ENCODE measurements at places on chromosomes 5 and 9.

DNA sequence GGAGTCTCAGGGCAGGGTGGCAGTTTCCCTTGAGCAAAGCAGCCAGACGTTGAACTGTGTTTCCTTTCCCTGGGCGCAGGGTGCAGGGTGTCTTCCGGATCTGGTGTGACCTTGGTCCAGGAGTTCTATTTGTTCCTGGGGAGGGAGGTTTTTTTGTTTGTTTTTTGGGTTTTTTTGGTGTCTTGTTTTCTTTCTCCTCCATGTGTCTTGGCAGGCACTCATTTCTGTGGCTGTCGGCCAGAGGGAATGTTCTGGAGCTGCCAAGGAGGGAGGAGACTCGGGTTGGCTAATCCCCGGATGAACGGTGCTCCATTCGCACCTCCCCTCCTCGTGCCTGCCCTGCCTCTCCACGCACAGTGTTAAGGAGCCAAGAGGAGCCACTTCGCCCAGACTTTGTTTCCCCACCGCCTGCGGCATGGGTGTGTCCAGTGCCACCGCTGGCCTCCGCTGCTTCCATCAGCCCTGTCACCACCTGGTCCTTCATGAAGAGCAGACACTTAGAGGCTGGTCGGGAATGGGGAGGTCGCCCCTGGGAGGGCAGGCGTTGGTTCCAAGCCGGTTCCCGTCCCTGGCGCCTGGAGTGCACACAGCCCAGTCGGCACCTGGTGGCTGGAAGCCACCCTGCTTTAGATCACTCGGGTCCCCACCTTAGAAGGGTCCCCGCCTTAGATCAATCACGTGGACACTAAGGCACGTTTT lies 3.5 kb upstream of the PHYHD1 start:
- no peak for DNase-seq

DNA sequence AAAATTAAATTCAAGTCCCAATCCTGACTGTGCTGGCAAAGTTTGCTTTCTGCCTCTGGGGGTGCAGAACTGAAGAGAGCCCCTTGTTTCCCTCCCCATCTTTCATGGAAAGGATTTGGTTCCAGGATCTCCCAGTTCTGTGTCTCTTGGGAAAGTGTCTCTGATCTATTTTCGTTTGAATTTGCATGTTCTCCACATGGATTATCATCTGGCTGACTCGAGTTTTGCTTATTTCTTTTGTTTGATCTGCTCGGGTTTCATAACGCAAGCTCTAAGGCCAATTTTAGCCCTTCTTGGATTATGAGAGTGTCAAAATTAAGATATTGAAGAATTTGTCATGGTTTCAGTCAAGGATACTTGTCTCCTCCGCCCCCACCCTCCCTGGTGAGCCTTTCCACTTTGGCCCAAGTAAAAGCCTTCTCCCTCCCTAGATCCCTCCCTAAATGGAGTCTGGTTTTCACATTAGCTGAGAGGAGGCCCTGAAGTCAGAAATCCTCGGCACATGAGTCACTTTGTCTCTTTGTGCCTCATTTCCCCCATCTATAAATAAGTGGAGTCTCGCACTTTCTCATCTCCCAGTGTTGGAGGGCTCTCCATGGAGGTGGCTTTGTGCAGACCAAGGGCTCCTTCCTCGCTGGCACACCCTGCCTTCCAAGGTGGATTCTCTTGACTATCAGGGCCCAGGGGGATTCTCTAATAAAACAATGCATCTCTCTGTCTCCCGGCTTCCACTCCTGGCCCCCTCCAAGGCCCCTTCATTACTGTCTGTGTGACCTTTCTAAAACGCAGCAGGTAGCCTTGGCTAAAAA lies 17.3 kb downstream of the ADRB2 start:
- DNase-seq: no peak

- no peak for DNase-seq
These were observed 453 bp downstream of the PTRH1 start for GRCh38 chr9:127714951-127715469.

DNA sequence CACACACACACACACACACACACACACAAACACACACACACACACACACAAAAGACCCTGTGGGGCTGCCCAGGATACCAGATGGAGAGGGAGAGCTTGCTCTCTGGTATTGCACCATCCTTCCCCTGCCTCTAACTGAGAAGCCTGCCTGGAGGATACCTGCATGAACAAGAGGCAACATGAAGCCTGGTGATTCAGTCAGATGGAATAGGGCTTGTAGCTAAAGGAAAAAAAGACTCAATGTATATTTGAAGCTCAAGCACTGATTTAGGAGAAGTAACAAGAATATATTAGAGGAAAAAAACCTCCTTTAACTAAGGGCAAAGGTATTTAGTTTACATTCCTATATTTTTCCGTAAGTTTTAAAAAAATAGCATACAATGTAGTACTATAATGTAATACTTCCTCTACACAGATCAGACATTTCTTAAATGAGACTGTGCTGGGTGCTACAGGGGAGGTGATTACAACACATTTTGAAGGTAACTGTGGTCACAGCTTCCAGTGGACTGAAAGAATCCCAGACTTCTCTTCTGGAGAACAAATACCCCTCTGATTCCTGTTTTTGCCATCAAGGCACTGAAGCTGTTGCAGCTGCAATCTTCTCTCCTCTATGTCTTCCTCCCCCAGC lies 169.3 kb downstream of the DCP2 start:
- no peak for DNase-seq

GRCh38 chr5:14665101-14665822 lies 744 bp downstream of the OTULIN start:
- DNase-seq: peak; percentile 22

DNA sequence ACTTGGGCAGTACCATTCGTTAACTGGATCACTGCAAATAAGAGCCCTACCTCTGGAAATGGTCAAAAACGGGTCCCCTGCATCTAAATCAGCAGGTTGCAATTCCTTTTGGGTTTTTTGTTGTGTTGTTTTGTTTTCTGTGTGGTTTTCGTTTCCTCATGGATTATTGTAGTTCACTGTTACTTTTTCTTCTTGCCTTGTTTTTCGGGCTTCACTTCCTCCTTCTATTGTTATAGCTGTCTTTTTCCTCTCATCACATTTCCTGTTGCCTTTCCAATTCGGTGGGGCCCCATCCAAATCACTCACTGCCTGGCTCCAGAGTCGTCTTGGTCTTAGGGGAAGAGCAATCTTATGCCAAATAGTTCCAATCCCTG lies 8.7 kb upstream of the SSBP2 start:
- DNase-seq: no peak

DNA sequence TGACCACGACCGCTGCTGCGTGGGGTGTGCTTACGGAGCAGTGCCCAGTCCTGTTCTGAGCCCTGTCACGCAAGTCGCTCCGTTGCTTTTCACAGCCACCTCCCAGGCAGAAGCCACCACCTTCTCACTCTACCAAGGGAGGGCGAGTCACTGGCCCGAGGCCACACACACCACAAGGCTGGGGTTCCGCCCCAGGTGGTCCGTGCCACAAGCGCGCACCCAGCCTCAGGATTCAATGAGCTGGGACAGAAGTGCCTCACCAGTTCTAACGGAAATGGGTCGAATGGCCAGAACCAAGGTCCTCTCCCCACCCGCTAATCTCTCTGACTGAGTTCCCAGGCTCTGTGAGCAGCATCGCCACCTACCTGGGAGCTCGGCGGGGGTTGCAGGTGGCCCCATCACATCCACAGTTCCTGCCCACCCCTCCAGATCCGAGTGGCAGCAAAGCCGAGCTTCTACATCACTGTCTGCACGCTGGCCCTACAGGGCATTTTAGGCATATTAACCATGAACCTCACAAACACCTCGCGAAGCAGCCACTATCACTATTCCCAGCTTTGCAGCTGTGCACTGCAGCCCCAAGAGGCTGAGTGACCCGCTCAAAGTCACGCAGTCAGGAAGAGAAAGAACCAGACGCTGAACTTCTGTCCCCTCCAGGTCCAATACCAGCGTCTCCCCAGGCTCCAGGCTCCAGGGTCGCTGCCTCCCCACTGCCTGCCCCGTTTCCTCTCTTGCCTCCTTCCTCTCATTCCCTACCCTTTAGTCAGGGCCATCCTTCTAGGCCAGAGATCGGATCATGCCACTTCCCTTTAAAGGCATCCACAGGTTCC lies 92.1 kb upstream of the PHYKPL start:
- DNase-seq: no peak

DNA sequence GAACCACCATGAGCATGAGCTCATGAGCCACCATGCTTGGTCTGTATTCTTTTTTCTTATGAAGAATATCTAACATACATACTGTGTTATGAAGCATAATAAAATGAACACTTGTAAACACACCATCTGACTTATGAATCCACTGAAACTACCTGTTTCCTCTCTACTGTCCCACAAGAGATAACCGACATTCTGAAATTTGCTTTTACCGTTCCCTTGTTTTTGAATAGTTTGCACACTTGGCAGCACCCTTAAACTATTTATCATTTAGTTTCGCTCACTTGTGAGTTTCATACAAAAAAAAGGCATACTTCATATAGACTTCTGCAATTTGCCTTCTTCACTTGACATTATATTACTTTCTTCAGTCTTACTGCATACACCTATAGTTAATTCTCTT lies 8.9 kb downstream of the LARS1 start:
- no peak for DNase-seq

- no peak for DNase-seq
These were observed 13.5 kb downstream of the POLR1E start for GRCh38 chr9:37499297-37499696.

GRCh38 chr9:20477940-20478620 lies 144.2 kb downstream of the MLLT3 start:
- DNase-seq: no peak

GRCh38 chr9:8684978-8685708 lies 885.6 kb upstream of the DMAC1 start:
- no peak for DNase-seq

DNA sequence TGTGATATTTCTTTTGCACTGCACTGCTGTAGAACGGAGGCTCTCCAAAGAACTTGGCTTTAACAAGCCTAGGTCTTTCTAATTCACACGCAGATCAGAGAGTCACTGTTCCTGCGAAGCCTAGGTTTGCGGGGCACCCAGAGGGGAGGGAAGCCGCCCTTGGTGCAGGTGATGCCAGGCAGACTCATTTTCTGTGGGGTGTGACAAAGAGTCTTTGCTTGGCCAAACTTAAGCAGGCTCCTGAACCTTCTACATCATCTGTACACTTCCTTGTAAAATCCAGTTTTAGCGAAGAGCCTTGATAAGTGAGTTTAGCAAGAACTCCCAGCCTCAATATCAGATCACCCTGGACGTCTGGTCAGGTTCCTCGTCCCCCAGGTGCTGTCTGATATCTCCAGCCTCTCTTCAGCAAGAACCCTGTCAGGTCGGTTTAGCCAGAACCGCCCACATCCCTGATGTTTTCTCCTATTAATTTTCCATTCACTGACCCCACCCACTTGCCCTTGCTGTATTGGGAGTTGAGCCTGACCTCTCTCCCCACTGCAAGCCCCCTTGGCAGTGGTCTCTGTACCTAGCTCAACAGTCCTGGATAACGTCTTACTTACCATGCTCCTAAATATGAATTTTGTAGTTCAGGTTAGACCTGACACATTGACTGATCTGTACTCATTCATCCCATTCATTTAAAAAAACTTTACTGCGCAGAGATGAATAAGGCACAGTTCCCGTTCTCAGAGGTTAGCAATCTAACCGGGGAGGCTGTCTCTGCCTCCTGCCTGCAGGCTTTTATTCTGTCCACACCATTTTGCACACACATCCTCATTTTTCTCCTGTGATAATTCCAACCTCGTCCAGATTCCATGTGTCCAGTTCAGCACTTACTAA lies 880 bp upstream of the UBAC1 start:
- no peak for DNase-seq

DNA sequence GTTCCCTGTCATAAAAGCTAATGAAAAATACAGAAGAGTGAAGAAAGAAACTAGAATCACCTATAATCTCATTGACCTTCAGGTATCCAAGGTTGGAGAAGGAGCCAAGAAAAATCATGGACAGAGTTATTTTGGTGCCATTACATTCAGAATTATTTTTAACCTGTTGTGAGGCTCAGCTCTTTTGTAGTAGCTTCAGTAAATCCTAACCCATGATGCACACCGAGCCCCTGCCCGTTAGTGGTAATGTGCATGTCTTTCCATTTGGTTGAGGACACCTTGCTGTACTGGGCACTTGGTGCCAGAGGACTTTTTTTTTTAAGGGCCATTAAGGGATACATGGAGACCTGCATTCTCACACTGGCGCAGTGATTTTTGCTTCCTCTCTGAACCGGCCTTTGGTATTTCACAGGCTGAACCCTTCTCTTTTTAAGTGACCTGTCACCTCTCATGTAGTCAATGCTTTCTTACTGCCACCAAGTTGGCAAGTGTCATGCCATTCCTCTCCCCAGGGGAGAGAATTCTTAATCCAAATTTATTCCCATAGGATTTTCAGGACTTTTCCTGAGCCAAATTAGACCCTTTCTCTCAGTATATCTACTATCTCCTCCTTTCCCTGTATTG lies 125.6 kb downstream of the SMARCA2 start:
- DNase-seq: no peak

GRCh38 chr5:169272111-169272510 lies 28.8 kb downstream of the SLIT3 start:
- no peak for DNase-seq
